LNCaP clone FGC (cell line): ENCODE measurements at places on chromosomes 2 and 18.

DNA sequence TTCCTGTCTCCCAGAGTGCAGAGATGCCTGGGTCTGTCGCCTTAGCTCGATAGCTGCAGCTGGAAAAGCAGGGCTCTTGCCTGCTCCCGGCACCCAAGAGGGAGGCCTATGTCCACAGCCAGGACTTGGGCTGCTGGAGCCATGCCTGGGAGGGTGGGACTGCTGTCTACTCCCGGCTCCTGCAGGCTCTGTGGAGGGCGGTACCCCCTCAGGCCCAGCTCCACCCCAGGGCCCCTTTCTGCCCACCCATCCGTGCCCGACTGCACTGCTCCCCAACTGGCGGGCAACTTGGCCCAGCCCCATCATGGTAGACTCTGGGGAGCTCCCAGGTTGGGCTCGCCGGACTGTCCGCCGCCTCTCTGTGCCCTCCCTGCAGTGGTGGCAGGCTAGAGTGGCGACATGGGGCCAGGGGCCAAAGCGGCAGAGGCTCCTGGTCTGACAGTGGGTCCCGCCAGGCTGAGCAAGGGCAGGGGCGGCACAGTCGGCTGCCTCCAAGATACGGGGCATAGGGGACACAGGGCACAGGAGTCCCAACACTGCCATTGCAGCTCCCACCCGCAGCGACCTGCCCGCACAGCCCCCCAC is 901.0 kb downstream of the CCDC85A start:
- DNase-seq: no peak

DNA sequence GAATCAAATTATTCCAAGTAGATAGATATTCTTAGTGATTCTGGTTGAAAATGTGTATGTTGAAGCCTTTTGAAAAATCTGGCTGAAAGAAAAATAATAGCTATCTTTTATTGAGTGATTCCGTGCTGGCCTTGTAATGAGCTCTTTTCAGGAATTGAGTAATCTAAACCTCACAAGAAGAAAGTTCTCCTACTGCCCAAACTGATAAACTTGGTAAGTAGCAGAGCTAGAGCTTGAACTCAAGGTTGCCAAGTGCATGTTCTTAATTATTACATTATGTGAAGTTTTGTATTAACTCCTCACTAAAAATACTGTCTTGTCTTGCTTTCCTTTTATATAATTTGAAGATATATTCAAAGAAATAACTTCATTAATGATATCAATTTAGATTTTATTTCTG is 1.6 kb upstream of the PPP1R1C start:
- DNase-seq: no peak

DNA sequence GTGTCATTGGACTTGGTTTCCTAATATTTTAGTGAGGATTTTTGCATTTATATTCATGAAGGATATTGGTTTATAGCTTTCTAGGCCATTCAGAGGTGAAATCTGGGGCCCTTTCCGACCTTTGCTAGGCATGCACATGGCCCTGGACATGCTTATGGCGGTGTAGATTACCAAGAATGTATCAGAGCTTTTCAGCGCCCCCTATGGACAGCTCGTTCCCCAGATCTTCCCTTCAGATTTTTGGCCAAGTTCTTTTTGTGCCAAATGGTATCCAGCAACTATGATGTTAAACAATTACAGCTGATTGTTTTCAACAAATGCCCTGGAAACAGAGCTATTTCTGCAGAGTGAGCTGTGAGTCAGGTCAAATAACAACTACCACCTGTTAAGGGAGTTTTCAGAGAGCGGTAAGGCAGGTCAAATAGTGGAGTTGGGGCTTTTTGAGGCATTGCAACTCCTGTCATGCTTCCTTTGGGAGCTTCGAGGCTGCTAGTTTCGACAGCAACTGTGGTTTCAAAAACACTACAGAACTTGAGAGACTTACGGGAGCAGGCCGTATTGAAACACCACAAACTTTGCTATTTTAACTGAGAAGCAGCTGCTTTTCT is 188.3 kb downstream of the ZNF516 start:
- no peak for DNase-seq

DNA sequence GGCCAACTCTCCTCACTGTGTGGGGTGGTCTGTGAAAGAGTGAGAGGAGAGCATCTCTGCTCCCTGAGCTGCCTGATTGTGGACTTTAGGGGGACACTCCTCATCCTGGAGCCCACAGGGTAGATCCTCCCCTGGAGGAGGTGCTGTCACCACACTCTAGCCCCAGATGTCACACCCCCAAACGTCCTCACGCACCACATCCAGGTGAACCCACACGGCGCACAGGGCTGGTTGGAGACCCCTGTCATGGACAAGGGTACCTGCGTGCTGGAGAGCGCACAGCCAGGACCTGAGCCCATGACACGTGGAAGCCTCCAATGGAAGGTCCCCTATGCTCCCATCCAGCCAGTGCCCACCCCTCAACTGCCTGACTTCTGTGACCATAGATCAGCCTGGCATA is 10.5 kb downstream of the AGXT start:
- no peak for DNase-seq

DNA sequence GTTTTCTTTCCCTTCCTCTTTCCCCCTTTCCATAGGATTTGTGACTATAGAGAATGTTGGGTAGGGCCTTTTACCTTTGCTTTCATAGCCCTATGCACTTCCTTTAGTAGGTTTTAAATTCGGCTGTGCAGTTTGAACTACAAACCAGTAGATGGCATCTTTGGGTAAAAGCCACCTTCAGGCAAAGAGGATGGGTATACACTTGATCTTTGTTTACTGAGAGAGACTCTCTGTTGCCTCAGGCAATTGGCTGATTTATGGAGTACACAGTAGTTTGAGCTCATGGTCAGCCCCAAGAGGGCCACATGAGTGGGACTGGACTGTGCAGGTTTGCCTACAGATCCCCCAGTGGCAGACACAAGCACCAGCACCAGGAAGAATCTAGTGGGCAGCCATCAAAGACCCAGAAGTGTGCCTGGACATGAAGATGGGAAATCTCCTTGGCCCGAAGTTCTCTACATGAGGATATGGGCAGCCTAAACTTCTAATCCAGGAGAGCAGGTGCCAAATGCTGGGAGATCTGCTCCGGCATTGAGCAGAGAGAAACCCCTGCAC is 1304.3 kb upstream of the DDX18 start:
- peak; percentile 52 for DNase-seq

- DNase-seq: peak; percentile 39
Measured at GRCh38 chr2:168157926-168158325, 89.5 kb downstream of the STK39 start.

DNA sequence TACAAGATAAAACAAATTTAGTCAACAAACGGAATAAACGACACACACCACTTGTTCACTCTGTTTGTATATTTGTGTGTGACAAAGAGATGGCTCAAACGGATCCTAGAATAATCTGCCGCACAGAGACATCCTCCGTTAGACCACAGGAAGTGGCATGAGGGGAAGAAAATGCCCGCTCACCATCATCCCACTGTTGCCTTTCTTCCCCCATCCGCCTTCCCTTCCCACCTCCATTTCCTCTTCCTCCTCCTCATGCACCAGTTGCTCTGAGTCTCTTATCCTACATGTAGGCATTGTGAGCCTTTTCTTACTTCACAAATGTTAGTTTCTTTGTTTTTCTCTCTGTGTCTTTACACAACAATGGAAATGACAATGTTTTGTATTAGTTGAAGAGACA is 228.5 kb upstream of the SMIM21 start:
- no peak for DNase-seq

GRCh38 chr18:80109676-80110078 is 615 bp downstream of the ADNP2 start:
- no peak for DNase-seq
